T-helper 9 cell (primary cell): ENCODE measurements at places on chromosomes 3 and 15.

DNA sequence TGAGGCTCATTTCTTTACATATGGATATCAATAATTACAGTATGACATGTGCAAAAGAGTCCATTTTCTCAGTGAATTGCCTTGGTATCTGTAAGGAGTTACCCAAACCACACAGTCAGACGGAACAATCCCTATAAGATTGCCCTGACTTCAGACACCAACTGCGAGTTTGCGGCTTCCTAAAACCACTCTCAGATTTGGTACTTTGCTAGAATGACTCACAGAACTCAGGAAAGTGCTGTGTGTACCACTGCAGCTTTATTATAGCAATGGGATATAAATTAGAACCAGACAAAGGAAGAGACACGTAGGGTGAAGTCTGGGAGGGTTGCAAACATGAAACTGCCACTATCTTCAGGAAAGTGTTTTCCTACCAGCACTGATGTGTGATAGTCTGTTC lies 45.8 kb upstream of the ATP13A3 start:
- DNase-seq, result no peak

DNA sequence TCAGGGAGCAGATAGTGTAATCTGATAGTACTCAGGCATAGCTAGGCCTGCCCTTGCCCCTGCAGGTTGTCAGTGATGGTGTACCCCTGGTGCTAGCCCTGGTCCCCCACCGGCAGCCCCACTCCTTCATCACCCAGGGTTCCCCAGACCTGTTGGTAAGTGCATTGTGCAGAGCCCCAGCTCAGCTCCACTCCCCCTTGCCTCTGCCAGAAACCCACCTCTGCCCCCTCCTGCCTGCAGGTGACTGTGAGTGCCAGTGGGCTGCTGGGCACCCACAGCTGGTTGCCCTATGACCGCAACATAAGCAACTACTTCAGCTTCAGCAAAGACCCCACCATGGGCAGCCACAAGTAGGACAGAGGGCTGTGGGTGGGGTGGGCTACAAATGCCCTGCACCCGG lies 27.5 kb downstream of the NBEAL2 start:
- DNase-seq, result no peak

DNA sequence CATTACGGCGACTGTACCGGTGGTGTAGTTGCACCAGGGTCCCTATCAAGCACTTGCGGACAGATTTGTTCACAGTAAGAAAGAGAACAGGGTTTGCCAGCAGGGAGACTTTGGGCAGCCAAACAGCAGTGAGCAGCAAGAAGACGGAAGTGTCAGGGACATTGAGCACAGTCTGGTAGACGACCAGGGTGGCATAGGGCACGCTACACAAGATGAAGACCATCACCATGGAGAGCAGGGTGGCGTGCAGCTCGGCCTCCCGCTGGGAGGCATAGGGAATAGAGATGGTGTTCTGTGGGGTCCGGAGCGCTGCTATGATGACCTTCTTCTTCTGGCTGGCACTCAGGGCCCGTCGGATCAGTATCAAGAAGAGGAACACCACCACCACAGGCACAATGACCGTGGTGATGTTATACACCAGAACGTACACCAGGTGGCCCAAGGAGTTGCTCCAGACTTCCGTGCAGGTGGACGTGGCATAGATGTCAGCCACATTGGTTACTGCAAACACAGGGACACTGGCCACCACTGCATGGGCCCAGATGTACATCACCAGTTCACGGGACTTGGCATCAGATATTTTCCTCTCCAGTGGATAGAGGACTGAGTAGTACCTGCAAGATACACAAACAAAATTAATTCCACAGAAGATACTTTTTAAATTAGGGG lies 19.1 kb upstream of the FSIP1 start:
- DNase-seq, result no peak

DNA sequence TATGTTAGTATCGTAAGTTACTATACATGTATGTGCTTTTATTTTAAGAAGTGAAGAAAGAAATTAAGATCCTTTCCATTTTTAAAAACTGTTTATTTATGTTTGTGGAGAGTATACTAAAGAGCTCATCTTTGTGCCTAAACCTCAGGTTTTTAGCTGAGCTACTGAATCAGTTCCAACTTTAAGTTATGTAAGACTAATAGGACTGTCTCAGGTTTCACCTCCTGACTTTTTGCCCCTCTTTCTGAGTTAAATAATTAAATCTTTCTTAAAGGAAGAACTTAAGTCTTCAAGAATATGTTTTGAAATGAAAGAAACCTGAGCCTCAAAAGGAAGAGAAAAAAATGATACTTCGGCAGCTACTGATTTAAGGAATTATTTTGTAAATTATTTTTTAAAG lies 2.6 kb downstream of the SLMAP start:
- no peak for DNase-seq

DNA sequence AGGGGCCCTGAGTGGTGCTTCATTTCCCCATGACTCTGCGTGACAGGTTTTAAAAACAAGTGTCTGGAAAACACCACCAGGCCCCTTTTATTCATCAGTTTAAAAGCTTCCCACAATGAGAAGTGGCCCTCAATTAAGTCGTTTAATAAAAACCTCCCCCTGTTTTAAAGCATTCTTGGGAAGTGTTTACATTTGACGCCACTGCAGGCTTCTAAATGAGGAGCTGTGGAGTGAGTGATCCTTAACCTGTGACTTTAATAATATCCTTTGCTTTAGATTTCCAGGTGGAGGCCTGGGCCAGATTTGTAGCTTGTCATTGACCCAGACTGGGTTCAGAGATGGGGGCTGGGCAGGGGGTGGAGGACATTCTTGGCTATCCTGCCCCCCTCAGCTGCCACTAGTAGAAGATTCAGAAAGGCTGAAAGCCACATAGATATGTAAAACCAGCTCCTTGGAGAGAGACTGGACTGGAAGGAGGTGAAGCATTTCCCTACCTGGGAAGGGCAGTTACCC lies 11.3 kb downstream of the CGNL1 start:
- DNase-seq, result no peak

- DNase-seq, result no peak
Measured at GRCh38 chr15:58313810-58314592, 117.8 kb upstream of the LIPC start.

DNA sequence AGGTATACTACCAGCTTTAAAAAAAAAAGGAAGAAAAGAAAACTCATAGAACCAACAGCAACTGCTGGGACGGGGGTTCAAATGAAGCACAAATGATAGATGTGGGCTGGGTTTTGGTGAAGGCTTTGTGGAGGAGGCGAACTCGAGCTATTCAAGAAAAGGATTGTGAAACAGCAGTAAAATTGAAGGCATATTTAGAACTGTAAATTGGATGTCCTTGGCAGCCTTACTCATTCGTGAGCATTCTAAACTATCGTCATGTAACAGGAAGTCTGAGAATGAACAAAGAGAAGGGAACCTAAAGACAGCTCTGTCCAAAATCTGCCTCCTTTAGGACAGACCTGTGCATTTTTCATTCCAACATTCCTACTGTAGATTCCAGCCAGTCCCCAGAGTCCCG lies 97.8 kb downstream of the LARS2 start:
- DNase-seq, result no peak

GRCh38 chr15:49436751-49437150 lies 13.7 kb downstream of the FGF7 start:
- no peak for DNase-seq

- peak; percentile 22 for DNase-seq
Measured at GRCh38 chr3:149009732-149010131, 18.4 kb downstream of the GYG1 start.

DNA sequence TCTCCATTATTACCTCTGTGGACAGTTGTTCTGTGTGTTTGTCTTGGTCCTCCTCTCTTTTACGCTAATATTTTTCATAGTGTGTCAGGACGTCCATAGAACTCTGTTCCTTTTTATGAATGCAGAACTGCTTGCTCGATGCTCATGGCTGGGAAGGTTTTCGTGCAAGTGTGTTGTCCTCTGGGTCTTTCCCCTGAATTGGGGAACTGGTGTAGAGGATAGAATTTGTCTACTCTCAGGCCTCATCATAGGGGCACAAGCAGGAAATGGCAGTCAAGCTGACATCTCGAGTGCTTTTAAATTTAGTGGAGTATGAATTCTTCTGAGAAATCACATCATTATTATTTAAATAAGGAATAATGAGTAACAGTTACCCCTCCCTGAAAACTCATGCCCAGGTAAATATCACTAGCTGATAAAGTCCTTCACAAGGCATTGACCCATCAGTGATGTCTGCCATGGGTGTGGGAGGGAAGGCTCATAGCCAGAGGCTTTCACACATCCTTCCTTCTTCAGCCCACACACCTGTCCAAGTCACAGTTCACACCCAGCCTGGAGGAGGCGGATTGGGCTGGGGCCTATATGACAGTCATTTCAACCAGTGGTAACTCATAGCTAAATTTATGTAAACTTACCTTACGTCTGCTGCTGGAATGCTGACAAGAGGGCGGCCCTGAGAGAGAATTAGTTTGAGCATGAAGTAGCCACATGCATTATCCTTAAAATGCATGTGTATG lies 226.1 kb downstream of the PLCL2 start:
- DNase-seq, result no peak
